ENCODE measurements at places on chromosomes 1 and 21. TPM values are rescaled to one million over a fixed set of nuclear protein-coding genes. Genes with fewer than 3 reads are reported as not detected.

DNA sequence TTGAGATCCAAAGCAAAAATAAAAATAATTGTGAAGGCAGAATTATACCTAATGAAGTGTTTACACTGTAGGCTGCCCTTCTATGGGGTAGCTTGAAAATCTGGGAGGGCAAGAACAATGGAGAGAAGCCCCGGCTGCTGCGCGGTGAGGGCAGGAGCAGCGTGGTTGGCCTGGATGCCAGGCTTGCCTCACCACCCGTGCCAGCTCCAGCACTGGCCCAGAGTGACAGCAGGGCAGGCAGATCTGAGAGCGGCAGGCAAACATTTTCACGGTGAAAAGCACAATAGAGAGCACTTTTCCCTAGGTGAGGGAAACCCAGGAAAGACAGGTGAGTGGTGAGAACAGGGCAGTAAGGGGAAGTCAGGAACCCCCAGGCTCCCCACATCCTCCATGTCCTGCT is 1.4 kb downstream of the PROK1 start:
- DNase-seq: no peak

DNA sequence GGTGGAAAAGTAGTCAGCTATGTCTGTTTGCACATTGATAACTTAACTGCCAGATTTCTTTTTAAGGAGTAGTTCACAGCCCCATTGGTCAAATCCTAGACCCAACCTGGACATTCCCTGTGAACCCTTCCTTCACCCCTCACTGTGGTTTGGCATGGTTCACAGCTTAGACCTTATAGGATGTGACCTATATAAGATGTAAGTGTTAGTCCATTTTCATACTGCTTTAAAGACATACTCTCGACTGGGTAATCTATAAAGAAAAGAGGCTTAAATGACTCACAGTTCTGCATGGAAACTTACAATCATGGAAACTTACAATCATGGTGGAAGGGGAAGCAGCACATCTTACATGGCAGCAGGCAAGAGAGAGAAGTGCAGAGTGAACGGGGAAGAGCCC is 1066.2 kb downstream of the TTLL7 start:
- DNase-seq: no peak

- no peak for DNase-seq
Observed at GRCh38 chr1:98733782-98734112, 72.2 kb downstream of the SNX7 start.

GRCh38 chr1:10682449-10683309 is 113.8 kb downstream of the CASZ1 start:
- no peak for DNase-seq

GRCh38 chr1:113760102-113761080 is 1.1 kb upstream of the PHTF1 start:
- no peak for DNase-seq

- no peak for DNase-seq
Observed at GRCh38 chr1:8969937-8970336, 24.3 kb downstream of the CA6 start.

DNA sequence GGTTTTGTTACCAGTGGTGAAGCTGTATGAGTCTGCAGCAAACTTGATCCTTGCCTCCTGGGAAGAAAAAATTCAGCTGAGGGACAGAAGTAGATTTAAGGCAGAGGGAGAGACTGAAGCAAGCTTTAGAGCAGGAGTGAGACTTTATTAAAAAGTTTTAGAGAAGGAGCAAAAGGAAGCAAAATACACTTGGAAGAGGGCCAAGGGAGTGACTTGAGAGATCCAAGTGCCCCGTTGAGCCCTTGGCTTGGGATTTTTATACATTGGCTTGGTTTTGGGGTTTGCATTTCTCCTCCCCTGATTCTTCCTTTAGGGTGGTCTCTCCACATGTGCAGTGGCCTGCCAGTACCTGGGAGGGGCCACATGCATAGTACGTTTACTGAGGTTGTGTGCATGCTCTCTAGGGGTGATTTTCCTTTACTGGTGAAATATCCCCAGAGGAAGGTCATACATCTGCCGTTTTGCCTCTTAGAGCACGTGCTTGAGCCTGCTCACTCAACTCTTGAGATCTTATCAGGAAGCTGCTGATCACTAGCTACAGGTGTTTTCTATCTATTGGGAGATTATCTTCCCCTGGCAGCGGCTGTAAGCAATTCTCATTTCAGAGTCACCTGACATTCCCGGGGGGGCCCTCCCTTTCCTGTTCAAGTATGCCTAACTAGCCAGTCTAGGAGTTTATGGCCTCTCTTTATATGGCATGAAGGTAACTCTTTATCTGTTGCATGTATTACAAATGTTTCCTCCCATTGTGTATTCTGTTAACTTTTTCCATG is 20.3 kb downstream of the FASLG start:
- no peak for DNase-seq

DNA sequence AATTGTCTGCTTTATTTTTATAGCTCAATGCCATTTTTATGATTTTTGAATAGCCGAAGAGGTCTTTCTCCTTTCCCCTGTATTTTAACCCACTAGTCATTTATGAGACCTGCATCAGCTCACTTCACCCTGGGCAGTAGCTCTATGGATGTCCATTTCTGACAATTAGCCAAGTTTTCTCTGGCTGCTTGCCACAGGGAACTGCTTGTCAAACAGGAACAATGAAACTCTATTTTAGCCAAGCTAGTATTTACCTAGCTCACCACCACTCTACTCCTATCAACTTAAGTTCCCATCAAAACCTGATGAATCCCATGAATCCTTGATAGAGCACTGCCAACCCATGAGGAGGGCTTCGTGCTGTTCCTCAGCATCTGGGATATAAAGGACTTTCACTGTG is 406.7 kb downstream of the RWDD3 start:
- DNase-seq: no peak

DNA sequence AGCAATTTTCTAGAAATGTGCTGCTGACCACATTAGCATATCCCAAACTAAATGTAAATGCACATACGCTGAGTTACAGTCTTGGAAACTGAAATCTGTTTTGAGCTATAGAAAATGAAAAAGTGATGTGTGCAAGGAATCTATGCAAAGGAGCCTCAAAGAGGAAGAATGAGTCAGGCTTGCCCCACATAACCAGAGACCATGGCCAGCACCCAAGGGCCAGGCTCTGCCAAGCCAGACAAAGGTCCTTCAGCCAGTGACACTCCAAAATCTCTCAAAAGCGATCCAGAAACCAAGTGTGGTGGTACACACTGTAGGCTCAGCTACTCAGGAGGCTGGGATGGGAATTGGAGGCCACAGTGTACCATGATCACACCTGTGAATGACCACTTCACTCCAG is 195.2 kb downstream of the TOMM20 start:
- no peak for DNase-seq

DNA sequence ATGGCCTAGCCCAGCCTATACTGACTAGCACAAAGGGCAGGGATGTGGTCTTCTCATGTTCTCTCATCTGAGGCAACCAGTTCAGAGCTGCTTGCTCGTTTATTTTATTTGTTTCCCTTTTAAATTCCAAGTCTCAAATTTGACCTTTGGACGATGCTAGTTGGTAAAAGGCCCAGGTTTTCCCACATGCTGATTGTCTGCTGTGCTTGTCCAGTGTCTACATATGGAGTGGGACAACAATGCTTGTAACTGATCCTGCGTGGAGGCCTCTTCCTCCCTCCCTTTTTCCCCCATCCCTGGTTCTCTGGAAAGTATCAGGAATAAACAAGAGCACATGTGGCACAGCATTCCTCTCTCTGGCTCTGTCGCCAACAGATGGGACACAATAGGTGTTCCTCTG is 34.0 kb upstream of the BEND5 start:
- no peak for DNase-seq

GRCh38 chr1:153202006-153202405 is 1.2 kb upstream of the LELP1 start:
- no peak for DNase-seq

GRCh38 chr1:87104945-87105344 is 190.5 kb downstream of the HS2ST1 start:
- DNase-seq: no peak

GRCh38 chr1:18469514-18469913 is 11.2 kb upstream of the KLHDC7A start:
- no peak for DNase-seq

DNA sequence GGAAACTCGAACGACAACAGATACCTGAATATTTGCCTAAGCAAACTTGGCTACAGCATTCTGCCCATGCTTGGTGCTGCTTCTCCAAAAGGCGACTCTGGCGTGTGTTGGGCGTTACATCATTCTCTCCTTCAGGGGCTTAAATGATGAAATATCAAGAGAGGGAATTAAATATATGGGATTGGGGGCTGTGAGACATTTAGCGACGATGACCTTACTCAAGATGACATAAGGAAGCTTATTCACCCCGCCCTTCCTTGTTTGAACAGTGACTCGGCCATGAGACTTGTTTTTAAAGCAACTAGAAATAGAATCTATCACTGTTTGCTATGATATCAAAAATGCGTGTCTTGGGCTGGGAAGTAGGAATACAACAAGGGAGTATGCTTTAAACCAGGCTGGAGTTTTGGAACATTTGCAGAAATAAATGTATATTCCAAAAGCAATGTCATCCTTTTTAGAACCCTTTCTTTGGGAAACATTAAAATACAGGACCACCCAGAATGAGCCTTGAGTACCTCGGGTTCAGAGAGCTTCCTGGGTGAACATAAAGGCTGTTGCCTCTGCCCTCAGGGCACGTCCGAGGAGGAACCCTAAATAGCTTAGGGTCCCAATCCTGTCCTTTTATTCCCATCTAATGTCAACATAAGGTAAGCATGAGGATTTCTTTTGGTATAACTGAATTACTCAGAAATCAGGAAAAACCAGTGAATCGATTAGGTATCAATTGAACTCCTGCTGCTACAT is 123.3 kb upstream of the SLC45A1 start:
- DNase-seq: no peak

- peak; percentile 19 for DNase-seq
Observed at GRCh38 chr21:46117586-46118315, 19.8 kb downstream of the COL6A2 start.

DNA sequence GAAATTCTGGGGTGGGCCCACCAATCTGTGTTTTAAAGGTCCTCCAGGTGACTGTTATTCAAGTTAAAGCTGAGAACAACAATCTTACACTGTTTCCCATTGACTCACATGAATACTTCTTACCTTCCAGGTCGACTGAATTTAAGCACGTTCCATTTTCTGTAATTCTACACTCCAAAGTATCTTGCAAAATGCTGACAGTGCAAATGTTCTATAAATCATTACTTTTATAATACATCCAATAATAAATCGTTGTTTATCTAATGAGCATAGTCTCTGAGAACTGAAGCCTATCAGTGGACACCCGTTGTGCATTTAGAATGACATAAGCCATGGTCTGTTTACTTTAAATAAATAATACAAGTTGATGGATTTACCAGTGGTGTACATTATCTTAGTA is 75.8 kb upstream of the FMO3 start:
- no peak for DNase-seq

DNA sequence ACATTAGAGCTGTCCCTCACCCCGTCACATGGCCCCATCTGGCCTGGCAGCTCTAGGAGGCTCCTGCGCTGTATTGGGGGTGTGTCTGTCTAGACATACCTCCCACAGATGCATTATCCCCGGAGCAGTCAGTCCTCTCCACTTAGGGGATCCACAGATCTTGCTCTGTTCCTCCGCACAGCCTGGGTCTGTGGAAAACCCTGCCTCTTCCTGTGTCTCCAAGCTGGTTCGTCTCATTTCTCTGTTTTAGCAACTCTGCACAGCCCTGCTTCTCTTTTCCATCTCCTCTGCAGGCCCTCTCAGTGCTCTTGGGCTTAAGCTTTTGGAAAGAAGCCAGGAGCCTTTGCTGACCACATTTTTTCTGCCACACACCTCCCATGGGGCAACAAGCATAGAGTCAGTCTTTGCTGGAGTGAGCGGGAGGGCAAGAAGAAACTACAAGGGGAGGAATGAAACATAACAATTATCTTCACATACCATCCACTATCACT is 241.5 kb downstream of the FOXD2 start:
- DNase-seq: no peak

DNA sequence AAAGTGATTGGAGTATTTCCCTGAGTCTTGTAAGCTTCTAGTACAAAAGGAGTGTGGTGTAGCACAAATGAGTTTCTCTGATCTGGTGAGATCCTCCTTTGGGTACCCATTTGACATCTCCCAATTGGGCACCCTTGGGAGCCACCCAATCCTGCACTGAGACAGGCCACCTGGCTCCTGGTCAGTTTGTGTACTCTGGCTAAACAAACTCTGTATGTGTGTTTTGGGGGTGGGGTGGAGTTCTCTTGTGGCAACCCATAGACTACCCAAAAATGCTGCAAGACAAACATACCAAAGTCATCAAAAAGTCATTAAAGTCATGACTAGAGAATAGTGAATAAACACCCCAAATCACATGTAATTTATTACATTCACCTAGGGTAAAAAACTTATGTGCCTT is 8.4 kb upstream of the HIVEP3 start:
- no peak for DNase-seq

GRCh38 chr1:50181027-50181663 is 72.4 kb downstream of the ELAVL4 start:
- DNase-seq: no peak

GRCh38 chr1:91752324-91752723 is 133.6 kb downstream of the TGFBR3 start:
- DNase-seq: no peak

DNA sequence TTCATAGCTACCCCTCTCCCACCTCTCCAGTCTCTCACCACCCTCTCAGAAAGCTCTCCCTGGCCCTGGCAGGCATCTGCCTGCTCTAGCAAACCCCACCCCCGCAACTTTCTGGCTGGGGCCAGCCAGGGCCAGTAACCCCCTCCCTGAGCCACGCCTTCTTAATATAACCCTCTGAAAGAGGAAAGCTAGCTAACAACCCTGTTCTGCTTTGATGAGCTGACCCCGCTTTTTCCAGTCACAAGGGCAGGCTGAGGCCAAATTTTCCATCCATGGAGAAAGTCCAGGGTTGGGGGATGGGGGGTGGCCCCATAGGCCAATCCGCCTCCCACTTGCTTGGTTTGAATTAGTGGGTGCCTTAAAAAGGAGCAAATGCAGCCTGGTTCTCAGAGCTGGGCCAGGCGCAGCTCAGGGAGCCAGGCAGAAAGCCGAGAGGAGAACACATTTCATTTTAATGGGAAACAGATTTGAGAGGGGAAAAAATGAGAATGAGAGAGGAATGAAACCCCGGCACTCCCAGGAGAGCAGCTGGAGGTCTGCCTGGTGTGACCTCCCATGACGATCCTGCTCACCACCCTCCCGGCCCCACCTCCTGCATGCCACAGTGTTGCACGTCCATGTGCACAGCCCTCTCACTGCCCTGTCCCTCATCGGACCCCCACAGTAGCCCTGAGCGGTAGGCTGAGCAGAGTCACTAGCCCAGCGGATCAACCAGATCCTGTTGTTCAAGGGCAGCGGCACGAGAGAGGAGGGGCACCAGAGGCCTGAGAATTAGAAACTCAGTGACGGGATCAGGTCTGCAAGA is 62.3 kb downstream of the OPTC start:
- no peak for DNase-seq

GRCh38 chr1:110645821-110646735 is 28.7 kb downstream of the KCNA3 start:
- no peak for DNase-seq

The EMC1 gene
- total RNA-seq: 98.9 TPM

The TMCO4 gene
- not detected for total RNA-seq

The LENEP gene
- total RNA-seq: 1.3 TPM

The NOTCH2NLA gene
- 1.8 TPM for total RNA-seq

The SETSIP gene
- not detected for total RNA-seq

The RGS2 gene
- total RNA-seq: 33.5 TPM

The NUCKS1 gene
- 124 TPM for total RNA-seq

The OR2T11 gene
- not detected for total RNA-seq

The TRIM46 gene
- total RNA-seq: 30.4 TPM

The SUSD4 gene
- total RNA-seq: 0.47 TPM
